ENCODE measurements at places on chromosomes 5 and 9.

GRCh38 chr5:91164424-91164823, 218.7 kb downstream of the ARRDC3 start:
- no peak for DNase-seq

DNA sequence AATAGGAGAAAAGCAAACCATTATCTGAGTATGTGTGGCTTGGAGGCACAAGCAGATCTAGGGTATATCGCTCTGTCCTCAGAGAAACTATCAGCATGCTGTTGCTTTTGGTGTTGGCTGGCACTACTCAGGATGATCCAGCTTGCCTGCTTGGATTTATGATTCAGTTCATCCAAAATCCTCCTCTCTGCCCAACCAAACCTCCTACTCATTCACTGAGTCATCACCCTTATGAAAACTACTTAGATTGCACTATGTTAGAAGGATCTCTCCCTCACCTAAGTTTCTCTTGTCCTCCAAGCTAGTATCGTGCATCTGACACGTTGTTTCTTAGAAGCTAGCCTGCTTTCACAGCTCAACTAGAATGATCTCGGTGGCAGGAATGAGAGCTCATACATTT, 14.2 kb upstream of the ZBED3 start:
- DNase-seq, result no peak

GRCh38 chr5:87392170-87392569, 20.6 kb downstream of the CCNH start:
- no peak for DNase-seq

DNA sequence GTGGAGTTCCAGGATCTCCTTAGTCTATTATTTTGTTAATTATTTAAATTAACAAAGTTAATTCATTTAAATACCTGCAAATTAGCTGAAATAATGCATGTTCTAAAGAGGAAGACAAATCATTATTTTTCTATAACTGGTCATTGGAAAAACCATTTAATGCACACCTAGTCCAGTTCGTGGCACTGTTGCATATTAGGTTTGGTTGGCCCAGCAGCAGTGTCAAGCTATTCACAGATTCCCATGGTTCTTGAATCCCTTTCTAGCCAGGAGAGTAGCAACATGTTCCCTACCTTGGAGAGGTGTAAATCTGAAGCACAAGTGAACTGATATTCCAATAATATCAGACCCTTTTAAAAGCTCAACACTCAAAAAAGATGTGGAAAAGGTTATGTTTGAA, 155.2 kb downstream of the TMEM161B start:
- no peak for DNase-seq

GRCh38 chr5:21164425-21164824, 1176.4 kb upstream of the CDH18 start:
- DNase-seq, result no peak

DNA sequence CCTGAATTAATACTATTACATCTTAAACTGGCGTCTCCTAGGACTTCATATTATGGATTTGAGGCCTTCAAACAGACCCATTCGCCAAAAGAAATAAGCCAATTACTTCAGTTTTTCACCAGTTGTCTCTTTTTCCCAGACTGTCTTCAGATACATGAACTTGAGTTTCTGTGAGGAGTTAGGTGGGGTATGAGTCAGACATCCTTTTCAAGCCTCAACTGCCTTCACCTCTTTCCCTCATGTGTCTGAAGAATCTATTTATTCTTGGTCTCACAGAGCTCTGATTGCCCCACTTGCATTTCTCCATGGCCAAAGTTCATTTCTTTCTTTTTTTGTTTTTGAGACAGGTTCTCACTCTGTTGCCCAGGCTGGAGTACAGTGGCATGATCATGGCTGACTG, 12.5 kb downstream of the WNT8A start:
- DNase-seq, result no peak

DNA sequence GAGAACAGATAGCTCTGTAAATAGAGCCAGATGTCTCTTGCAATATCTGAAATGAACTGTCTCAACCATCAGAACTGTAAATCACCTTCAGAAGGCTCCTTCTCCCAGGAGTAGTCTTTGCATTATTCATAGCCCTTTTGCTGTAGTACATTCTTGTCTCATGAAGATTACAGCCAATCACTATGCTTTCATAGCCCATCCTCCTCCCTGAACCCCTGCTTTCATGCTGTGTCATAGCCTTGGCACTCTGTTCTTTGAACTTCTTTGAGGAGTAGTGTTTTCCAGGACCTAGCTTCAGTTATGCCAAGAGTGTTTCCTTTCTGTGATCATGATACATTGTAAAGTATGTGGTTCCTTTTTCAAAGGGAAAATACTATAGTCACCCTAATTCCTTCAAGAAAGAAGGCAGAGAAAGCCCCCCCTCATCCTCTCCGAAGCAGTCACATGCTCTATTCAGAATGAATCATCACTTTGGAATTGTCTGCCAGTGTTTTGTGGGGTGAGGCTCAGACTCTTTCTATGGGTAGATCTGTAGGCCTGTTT, 61.1 kb downstream of the GRIA1 start:
- no peak for DNase-seq

- no peak for DNase-seq
Measured at GRCh38 chr5:103223031-103223955, 35.3 kb upstream of the MACIR start.

DNA sequence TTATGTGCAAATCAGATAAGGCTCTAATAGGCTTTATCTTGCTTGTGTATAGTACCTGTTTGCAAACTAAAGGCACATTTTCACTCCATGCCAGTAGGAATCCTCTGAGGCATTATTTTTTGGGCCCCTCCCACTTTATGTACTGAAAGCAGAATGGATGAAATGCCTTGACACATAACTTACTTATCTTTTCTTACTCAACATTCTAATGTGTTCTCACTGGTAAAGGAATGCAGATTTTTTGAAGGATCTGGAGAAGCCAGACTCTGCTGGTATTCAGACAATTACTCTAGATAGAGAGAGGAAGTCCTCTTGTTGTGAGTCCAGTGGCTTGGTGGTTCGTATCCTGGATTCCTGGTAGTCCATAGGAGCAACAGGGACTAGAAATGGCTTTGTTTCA, 336.7 kb downstream of the CCDC171 start:
- DNase-seq, result no peak

DNA sequence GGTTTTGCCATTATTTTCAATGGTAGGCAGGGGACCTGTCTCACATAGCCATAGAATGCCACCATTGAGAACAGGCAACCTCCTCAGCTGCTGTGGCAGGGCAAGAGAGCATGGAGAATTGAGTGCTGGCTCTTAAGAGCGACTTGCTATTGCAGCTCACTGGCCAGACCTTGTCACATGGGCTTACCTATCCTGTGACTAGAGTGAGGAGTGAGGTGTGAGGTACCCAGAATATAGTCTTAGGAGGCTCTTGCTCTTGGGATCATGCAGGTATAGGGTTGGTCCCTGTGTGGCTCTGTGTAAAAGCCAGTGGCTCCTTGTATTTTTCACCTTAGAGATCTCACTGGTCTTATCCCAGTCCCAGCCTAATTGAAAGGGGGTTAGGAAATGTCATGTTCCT, 39.8 kb upstream of the NR3C1 start:
- DNase-seq, result no peak
